Activated CD4-positive, alpha-beta memory T cell treated with anti-CD3 and anti-CD28 coated beads for 36 hours (primary cell): ENCODE measurements at places on chromosomes 11 and 22. TPM values are rescaled to one million over a fixed set of nuclear protein-coding genes. Genes with fewer than 3 reads are reported as not detected.

The GRIK4 gene
- total RNA-seq: not detected

The CTTN gene
- total RNA-seq: 49.6 TPM

The RFPL2 gene
- total RNA-seq: 0.52 TPM

The IL18 gene
- total RNA-seq: not detected

- H3K4me1 ChIP-seq: peaks cover 2% of the 10 kb centered on the region
- no peak for DNase-seq
- no peak overlapping the region for H3K4me3 ChIP-seq
Observed at GRCh38 chr11:86818462-86819192, 18.3 kb downstream of the PRSS23 start.

DNA sequence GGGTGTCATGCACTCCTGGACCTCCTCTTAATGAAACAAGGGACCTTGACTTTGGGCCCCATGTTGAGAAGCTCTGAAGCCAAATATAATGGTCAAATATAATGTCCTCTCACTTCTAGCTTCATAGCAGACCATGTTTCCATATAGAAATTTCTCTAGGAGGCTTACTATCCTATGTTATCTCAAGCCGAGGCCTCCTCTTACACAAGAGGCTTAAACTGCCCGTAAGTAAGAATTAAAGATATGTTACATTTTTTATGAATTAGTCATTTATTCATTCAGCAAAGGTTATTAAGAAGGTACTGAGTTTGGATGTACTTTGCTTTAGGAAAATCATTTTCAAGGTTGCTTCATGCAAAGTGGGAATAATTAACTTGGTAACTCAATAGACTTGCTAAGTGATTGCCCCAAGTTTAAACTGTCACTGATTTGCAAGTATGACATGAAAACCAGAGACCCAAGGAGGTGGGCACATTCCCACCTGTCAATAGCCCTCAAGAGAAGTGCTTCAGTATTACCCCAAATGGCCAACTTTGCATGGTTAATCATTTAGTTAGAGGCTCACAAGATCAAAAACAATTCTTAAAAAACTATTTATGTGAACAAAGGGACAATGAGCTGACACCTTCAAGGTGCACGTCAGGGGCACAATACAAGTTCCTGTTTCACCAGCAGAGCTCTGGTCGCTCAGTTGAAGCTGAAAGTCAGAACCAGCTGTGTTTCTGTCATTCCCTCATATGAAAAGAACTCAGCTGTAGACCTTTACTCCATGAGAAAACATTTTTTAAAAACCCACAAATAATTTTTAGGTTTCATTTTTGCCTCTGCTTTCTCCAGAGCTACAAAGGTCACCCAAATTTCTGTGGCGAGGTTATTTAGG is 20.9 kb downstream of the BDNF start:
- no peaks in the 10 kb centered on the region for H3K4me1 ChIP-seq
- no peak overlapping the region for H3K27ac ChIP-seq
- no peaks in the 10 kb centered on the region for H3K36me3 ChIP-seq

The RFPL1 gene
- not detected for total RNA-seq
